ENCODE measurements at places on chromosomes 1 and 21.

- no peak for DNase-seq
Observed at GRCh38 chr21:34576041-34576511, 38.8 kb downstream of the RCAN1 start.

- DNase-seq, result no peak
Observed at GRCh38 chr1:234704106-234704887, 94.3 kb upstream of the IRF2BP2 start.

GRCh38 chr1:168195199-168196135 is 16.7 kb downstream of the TIPRL start:
- DNase-seq, result no peak

DNA sequence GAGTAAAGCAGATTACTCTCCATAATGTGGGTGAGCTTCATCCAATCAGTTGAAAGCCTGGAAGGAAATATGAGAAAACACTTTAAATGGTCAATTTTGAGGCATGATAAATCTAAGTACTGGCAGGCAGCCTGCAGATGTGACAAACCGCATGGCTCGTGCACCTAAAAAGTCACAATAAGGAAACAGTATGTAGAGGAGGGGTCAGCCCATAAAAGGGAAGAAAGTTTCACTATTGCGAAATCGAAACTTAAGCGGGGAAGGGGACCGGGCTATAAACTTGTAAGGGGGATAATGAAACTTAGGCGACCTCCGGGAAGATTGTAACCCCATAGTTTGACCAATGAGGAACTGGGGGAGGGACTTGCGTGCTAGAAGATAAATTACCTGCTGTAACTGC is 109.8 kb downstream of the PLPPR4 start:
- no peak for DNase-seq

DNA sequence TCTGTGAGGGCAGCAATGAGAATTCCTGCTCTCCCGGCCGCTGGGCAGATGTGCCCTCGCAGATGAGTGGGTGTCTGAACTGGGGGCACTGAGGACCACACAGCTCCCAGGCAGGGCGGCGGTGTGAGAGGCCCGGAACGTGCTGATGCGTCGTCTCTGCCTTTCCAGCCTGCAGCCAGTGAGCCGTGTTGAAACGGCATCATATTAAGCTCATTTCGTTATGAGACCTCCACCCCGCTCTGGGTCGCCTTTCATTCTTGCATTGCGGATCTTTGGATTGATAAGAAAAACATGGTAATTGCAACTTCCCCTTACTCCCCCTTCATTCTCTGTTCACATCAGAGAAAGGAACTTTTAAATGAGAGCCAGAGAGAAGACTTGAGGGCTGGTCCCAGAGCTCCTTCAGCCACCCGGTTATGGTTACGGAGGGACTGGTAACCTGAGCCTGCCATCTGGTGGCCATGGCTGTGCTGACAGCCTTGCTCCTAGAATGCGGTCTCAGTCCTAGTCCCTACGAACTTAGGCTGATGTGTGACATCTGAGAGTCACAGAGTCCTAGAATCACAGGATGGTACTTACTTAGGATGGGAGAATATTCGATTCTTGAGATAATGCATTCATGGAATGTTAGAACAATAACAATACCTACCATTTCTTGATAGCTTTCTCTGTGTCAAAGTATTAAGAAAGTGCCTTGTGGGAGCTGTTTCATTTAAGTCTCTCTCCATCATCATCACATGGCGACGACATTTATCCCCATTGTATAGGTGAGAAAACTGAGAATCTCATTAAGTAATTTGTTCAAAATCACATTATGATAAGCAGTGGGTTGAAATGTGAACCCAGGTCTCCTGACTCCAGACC is 271.0 kb downstream of the TRABD2B start:
- peak; percentile 45 for DNase-seq
